ENCODE measurements at places on chromosomes 6 and 20.

DNA sequence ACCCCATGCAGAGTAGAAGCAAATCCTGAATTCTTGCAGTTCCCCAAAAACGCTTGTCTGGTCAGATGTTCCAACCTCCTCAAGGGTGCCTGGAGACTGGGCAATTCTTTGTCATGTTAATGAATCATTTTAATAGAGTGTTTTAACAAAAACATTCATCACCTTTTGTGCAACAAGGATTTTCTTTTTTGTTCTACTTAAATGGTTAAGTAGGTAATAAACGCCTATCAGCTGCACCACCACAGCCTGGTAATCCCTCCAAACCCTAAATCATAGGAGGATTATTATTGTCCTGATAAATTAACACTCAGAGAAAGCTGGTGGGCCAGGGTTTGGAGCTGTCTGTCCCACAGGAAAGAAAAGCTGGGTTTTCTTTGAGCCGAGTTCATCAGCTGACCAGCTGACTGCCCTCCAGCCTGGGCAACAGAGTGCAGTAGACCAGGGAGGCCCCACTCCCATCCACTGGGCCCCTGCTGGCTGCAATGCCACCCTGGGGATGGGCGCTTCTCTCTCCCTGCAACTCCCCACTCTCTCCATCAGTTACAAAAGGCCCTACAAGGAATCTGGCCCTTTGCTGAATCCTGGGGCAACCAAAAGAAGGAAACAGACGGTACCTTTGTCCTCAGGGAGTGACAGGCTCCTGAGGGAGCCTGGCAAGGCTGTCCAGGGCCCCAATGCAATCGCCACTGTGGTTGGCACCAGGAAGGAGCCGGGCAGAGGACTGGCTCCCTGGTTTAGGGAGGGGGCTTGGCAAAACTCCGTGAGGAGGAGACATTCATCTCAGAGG, 23.1 kb upstream of the BMP7 start:
- no peak for DNase-seq

- DNase-seq = no peak
Observed at GRCh38 chr6:434051-434705, 42.6 kb downstream of the IRF4 start.

DNA sequence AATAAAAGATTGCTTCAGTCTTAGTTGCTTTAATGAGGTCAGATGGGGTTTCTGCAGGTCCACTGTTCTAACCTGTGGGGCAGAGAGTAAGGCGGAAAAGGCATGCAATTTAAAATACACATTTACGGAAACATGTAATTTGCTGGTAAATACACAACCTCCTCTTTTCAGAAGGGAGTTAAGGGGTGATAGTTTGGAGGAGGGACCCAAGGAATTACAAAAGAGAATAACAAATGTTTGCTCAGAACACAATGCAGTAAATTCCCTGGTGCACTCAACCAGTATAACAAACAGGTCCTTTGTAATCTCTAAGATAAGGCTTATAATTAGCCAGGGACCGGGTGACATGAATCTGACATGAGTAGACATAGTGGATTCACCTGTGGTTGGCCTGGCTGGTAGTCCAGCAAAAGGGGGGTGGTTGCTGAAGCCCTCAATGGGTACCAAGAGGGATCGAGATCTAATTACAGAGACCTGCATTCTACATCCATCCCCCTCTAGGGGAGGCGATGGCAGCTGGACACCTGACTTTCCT, 295.1 kb downstream of the PHACTR1 start:
- no peak for DNase-seq

GRCh38 chr20:1965520-1966351, 28.1 kb downstream of the PDYN start:
- peak; percentile 42 for DNase-seq

DNA sequence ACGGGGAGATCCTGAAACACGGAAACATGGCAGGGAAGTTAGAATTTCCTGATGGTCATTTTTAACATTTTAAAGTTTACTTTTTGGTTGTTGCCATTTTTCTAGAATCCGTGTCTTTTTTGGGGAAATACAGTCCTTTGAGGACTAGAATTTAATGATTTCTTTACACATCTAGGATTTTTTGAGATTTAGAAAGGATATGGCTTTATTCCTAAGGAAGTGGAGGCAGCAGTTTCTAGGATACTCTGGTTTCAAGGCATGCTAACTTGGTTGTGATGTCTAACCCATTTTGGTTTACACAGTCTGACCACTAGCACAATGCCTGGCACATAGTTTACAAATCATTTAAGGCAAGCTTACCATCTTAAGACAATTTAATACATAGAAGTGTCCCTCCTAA, 1.1 kb upstream of the ZBTB2 start:
- no peak for DNase-seq

Measured in stimulated activated CD4-positive, alpha-beta T cell treated with anti-CD3 and anti-CD28 coated beads, Interleukin-15, amount 100 ng/mL, for 1 hour (primary cell).